ENCODE measurements at places on chromosomes 4 and X.

- DNase-seq: no peak
Observed at GRCh38 chr4:8295471-8295870, 25.9 kb downstream of the HTRA3 start.

- DNase-seq: no peak
Observed at GRCh38 chr4:181018472-181018871, 1224.7 kb upstream of the TENM3 start.

DNA sequence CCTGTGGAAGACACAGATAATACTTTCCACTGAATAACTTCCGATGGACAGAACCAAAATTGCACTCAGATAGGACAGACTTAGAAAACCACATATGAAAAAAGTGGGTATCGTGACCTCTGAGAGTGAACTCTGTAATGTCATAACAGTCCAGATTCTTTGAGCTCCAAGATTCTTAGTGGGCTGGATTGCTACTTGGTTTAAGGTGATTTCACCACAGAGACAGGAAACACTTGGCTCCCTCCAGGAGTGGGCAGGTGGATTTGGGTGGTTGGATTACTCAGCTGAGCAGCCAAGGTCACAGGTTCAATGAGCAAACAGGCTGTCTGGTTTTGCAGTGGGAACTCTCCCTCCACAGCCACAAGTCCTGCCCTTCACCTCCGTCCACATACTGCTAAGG is 126.0 kb downstream of the AFAP1 start:
- DNase-seq: no peak

- no peak for DNase-seq
Observed at GRCh38 chr4:2251073-2251794, 9.3 kb upstream of the HAUS3 start.
